Nucleus accumbens (tissue), 56 donors: ENCODE measurements at places on chromosomes 11 and 22.

DNA sequence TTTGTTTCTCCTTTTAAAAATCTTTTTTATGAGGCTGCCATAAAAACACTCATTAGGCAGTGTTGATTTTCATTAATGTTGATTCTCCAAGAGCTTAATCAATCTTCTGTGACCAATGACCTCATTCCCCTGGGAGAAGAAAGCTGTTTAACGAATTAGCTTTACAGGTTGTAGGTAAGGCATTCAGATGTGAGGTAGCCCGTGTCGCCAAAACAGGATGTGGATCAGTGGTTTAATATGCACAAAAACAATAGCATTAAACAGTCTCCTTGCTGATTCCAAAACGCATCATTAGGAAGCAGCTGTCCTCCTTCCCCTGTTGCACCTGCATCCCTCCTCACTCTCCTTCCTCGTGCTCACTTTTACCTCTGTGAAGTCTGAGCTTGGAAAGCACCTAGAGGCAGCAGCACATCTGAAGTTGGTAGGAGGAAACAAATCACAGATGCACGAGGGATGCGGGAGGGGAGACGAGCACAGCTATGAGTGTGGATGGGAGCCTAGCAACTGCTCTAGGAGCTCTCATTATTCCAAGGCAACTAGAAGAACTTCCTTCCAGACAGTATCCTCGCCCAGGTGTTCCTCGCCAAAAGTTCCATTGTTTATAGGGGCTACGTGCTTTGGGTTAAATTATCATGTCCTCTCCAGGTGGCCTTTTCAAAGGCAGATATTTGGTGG, 179.4 kb upstream of the SNX19 start:
- DNase-seq, result peak; percentile 32

DNA sequence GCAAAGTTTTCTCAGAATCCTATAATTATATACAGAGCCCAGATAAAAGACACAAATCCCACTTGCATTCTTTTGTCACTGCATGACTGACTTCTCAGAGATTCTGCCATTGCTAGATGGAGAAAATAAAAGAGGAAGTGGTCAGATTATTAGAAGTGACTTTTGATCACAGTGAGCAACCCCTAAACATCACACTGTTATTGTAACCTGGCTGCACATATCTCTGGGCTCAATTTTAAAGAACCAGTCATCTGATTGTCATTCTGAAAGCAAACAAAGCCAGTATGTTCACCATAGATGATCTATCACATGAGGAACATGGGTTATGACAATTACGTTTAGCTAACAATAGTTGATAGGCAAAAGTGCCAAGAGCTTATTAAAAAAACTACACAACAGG, 47.8 kb downstream of the COPB1 start:
- DNase-seq, result no peak

GRCh38 chr11:66012371-66012945, 650 bp downstream of the CST6 start:
- DNase-seq, result no peak

GRCh38 chr22:49968831-49969661, 8.5 kb downstream of the PIM3 start:
- no peak for DNase-seq

GRCh38 chr11:102611291-102611690, 13.8 kb downstream of the MMP20 start:
- DNase-seq, result no peak

DNA sequence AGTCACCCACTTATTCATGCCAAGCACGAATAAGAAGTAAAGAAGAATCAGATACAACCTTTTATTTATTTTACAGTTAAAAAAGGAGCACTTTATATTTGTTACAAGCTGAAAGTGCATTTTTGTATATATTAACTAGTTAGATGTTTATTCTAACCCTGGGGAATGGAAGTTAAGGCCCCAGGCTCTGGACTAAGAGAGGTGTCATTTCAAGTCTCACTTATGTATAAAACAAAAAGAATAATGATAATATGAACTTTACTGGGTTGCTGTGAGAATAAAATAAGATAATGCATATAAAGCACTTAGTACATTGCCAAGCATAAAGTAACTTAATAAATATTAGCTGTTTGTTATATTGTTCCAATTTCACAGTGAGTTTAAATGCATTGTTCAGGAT, 12.1 kb upstream of the FAT3 start:
- no peak for DNase-seq

DNA sequence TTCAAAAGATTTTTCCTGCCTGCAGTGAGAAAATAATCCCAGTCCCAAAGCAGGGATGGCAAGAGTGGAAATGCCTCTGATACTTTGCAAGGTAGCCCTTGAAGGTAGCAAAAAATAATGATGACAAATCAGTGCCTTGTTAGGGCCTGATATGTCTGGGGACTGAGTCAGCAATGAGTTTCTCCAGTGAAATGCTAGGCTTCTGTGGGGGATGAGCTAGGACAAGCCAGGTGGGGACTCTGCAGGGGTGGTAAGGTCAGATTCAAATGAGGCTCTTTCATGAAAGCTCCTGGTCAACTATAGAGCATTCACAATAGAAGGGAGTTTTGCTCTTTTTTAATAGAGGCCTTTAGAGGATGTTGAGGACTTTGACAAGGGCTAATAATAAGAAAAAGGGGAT, 77.7 kb downstream of the ME3 start:
- no peak for DNase-seq
